ENCODE measurements at places on chromosomes 2 and 18.

GRCh38 chr2:6787376-6787775 is 78.3 kb downstream of the CMPK2 start:
- no peak for DNase-seq

GRCh38 chr2:24730481-24730880 is 62.7 kb downstream of the PTRHD1 start:
- no peak for DNase-seq

DNA sequence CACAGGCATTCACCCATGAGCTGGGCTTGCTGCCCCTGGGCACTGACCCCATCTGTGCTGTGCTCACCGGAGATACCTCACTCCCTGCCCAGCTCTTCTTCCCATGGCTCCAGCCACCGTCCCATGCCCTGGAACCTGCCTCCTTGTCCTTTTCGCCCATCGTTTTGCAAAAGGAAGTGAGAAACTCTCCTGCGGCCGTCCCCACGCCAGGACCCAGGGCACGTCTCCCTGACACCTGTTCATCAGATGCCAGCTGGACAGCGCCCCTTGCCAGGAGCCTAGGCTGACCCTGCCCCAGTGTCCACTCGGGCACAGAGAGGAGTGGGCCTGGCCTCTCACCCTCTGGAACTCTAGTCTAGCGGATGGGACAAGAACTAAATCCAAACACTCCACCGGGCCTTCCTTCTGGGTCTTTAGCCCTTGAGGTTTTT is 238.6 kb downstream of the SEPTIN10 start:
- no peak for DNase-seq

GRCh38 chr2:204561771-204562170 is 16.5 kb downstream of the PARD3B start:
- DNase-seq, result no peak

DNA sequence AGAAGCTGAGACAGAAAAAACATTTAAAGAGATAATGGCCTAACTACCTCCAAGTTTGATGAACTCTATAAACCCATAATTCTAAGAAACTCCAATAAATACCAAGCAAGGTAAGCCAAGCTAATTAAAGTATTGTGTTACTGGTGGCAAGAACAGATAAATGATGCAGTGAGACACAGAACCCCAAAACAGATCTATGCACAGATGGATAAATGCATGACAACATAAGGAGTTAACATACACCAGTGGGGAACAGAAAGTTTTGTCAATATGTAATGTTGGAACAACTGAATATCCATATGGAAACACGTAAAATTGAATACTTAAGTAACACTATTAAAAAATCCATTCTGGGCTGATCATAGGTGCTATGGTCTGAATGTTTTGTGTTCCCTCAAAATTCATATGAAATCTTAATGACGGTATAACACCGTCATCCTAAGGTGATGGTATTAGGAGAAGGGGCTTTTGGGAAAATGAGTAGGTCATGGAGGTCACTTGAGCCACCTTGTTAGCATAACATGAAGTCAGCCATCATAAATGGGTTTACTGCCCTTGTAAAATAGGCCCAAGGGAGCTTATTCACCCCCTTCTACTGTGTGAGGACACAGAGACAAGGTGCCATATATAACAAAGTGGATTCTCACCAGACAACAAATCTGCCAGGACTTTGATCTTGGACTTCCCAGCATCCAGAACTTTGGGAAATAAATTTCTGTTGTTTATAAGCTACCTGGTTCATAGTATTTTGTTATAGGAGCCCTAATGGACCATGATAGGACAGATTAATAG is 86.3 kb downstream of the SLC66A3 start:
- DNase-seq, result no peak

- DNase-seq, result no peak
Observed at GRCh38 chr18:66838340-66838987, 234.6 kb upstream of the CDH19 start.

- DNase-seq, result no peak
Observed at GRCh38 chr2:230944757-230945372, 19.8 kb upstream of the GPR55 start.

DNA sequence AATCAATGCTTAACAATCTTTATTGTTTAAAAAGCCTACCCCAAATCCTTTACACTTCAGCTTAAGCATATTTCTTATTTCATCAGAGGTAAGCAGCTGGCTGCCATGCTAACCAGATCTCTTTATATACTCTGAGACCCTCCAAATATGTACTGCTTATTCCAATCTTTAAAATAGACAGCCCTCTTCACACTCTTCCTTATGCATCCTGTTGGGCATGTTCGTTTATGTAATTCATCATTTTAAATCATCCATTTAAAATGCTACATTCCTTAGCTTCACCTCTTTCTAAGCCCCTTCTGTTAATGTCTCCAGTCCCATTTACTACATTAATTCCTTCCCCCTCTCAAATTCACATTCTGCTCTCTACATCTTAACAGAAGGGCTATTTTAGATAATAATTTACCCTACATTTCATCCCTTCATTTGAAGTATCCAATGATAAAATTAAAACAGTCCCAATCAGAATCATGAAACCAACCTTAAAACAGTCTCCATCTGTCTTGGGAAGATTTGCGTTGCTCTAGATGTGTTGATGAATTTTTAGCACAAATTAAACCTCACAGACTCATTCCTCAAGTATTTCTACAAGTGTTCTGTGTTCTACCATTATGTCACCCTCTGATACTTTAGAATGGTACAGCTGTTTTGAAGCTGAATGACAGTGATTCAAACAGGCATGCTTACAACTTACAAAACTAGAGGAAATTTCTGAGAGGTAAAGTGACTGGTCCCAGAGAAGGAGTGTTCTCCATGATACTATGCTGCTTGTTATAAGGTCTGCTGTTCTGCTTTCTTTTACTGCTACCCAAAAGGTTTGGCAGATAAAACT is 59.1 kb downstream of the ZNF385B start:
- DNase-seq, result no peak

- DNase-seq, result no peak
Observed at GRCh38 chr18:65091744-65092329, 659.0 kb upstream of the CDH7 start.

DNA sequence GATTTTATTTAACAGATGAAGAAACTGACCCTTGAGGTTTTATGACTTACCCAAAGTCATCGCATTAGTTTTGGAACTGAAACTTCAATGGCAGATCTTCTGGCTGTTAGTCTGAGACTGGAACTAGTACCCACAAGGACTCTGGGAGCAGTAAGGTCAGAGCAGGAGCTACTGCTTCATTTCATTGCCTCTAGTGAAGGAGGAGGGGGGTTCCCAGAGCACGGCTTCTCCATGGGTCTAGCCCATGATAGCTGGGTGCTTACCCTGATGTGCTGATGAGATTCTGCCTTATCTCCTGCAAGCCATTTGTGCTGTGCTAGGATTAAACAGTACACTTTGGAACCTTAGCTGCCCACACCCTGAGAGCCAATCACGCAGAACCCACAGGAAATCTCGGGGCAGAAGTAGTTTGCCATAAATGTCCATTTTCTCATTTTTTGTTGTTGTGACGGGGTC is 5.4 kb upstream of the RNASEH1 start:
- no peak for DNase-seq

DNA sequence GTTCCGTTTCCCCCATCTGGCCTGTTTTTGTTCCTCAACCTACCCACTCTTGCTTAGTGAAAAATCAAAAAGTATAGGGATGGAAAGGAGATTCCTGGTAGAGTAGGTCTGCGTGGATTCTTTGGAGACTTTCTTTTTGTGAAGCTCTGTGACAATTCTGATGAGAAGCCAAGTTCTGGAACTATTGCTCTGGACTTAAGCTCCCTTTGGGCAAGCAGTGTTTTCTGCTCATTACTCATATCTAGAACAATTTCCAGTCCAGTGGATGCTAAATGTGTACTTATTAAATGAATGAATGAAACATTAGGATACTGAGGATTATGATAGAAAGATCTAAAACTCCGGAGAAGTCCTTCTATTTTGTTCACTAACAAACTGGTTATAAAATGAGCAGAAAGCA is 76.5 kb downstream of the SOCS6 start:
- DNase-seq, result no peak

DNA sequence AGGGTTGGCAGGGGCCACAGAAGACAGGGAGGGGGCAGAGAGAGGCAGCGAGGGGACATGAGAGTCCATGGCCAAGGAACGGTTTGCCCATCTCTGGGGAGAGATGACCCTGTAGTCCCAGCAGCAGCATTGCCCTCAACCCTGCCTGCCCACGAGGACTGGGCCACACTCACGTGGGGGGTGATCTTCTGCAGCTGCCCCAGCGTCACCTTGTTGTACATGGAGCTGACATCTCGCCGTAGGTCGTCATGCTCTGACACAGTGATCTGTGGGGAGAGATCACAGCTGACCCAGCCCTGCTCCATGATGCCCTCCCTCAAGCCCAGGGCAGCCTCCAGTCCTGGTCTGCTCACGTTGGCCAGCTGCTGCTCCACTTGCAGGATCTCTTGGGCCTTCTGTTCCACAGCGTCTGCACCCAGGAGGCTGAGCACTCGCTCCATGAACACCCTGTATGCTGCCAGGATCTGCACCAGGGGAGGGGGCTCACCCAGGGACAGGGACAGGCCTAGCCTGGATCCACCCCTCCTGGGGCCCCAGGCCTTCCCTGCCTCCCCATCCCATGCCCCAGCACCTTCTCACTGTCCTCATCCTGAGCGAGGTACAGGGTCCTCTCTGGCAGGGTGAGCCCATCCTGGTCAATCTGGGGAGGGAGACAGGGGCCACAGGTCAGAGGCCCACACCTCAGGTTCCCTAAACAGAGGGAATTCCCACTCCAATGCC is 2.8 kb downstream of the ECEL1 start:
- DNase-seq, result no peak

Measured in activated naive CD4-positive, alpha-beta T cell (primary cell).